ENCODE measurements at places on chromosomes 5 and 9. TPM values are rescaled to one million over a fixed set of nuclear protein-coding genes. Genes with fewer than 3 reads are reported as not detected.

DNA sequence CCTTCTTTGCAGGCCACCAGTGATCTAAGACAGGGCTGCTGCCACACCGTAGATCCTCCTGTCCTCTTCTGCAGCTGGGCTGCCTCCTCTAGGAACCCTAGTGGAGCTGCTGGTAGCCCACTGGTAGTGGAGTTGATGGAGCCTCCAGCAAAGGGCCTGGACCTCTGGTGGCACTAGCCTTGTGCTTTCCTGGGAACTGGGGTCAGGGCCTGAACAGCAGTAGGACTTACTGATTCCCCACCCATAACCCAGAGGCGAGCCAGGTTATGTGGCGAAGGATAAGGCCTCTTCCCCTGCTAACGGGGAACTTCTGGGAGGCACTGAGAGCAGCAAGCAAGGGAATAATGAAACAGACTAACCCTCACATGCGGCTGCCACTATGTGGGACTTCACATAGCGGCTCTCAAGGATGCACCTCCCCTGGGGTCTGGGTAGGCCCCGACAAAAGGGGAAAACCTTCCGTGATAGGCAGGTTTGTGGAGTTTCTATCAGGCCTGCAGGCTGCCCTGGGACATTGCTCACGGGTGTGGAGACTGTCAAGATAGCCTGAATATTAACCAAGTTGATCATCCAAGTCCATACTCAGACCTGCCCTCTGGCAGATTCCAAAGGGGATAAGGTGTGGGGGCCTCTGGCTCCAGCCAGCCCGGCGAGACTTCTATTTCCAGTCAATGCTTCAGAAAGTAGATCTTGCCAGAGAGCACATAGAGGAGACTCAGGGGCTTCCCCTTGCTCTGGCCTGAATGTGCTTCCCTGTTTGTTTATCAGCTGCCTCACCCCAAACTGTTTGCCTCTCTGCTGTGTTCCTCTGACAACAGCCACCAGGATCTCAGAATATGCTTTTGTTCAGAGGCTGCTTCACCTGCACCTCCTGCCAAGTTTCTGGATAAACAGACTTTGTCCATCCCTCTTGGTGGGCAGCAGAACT is 7.4 kb downstream of the SLC22A4 start:
- DNase-seq = no peak

DNA sequence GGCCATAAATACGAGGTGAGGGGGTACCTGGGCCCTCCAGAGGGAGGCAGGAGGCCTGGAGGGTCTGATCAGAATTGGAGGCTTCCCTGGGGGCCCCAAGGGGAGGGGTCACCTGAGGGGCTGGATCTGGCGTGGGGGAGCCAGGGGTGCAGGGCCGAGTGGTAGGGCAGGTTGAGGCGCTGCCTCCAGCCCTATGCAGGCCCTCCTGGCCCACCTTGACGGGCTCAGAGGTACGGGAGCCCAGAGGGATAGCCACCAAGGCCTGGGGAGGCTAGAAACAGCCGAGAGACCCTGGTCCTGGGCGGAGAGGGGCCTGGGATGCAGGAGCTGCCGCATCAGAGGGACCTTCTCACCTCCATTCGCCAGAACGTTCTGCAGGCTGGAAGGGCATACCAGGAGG is 24.3 kb downstream of the LHX3 start:
- no peak for DNase-seq

GRCh38 chr5:77449981-77450380 is 42.1 kb downstream of the WDR41 start:
- no peak for DNase-seq

DNA sequence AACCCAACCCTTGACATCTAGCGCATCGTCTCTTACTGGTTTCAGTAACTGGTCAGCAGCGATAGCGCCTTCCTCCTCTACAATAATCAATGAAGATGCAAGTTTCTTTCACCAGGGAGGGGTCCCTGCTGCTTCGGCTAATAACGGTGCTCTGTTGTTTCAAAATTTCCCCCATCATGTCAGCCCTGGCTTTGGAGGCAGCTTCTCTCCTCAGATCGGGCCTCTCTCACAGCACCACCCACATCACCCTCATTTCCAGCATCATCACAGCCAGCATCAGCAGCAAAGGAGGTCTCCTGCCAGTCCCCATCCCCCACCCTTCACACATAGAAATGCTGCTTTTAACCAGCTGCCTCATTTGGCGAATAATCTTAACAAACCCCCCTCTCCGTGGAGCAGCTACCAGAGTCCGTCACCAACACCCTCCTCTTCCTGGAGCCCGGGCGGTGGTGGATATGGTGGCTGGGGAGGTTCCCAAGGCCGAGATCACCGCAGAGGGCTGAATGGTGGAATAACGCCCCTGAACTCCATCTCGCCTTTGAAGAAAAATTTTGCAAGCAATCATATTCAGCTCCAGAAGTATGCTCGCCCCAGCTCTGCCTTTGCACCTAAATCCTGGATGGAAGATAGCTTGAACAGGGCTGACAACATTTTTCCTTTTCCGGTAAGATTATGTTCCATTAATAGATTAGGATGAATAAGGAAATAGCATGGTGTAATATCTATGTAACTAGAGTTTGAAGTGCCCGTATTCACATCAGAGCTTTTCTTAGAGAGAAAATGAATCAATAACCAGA is 2.2 kb downstream of the CPEB4 start:
- DNase-seq = no peak

DNA sequence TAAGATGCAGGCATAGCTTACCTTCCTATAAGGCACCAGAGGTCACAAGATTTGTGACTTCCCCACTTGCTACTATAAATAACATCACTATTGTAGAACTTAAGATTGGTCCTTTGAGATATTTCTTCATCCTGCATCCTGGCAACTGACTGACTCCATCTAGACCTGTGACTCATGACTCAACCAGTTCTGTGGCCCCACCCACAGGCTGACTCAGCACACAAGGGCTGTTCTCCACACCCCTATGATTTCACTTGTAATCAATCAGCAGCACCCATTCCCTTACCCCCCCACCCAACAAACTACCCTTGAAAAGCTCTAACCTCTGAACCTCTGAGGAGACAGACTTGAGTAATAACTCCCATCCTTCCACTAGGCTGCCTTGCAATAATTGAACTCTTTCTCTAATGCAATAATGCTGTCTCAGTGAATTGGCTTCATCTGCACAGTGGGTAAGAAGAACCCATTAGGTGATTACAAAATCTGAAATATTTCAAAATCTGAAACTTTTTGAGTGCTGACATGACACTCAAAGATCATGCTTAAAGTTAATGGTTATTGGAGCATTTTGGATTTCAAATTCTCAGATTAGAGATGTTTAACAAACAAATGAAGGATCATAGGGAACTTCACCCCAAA is 296.7 kb downstream of the ARL15 start:
- no peak for DNase-seq

- no peak for DNase-seq
These were observed 85.2 kb upstream of the CDH12 start for GRCh38 chr5:22938362-22938761.

DNA sequence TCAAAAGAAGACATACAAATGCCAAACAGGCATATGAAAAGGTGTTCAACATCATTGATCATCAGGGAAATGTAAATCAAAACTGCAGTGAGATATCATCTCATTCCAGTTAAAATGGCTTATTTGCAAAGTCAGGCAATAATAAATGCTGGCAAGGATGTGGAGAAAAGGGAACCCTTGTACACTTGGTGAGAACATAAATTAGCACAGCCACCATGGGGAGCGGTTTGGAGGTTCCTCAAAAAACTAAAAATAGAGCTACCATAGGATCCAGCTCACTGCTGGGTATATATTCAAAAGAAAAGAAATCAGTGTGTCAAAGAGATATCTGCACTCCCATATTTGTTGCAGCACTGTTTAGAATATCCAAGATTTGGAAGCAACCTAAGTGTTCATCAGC is 50.3 kb downstream of the AP3S1 start:
- no peak for DNase-seq

- DNase-seq = no peak
These were observed 8.0 kb downstream of the SPOCK1 start for GRCh38 chr5:137491121-137491520.

GRCh38 chr5:89289604-89290003 is 406.6 kb upstream of the MEF2C start:
- DNase-seq = no peak

Gene OTP
- total RNA-seq = 3.1 TPM

Gene CKMT2
- not detected for total RNA-seq

Gene PDLIM4
- total RNA-seq = 37.4 TPM

Gene ZNF618
- total RNA-seq = 60.8 TPM

Gene SLC25A2
- 0.72 TPM for total RNA-seq

Gene PDCD1LG2
- total RNA-seq = not detected

Gene IDNK
- 2.6 TPM for total RNA-seq

Gene KDM3B
- 104 TPM for total RNA-seq
